ENCODE measurements at places on chromosomes 1 and 21. TPM values are rescaled to one million over a fixed set of nuclear protein-coding genes. Genes with fewer than 3 reads are reported as not detected.

CR1L gene
- total RNA-seq, result 2.6 TPM

SLC16A4 gene
- 6.8 TPM for total RNA-seq

HES3 gene
- not detected for total RNA-seq

MROH9 gene
- 3.5 TPM for total RNA-seq

TACSTD2 gene
- total RNA-seq, result 55.5 TPM

MCOLN3 gene
- total RNA-seq, result 4.2 TPM

SPEN gene
- 82.3 TPM for total RNA-seq

LCA5L gene
- 6.5 TPM for total RNA-seq

S100A8 gene
- 556 TPM for total RNA-seq

PRRX1 gene
- total RNA-seq, result 37.5 TPM

- H3K36me3 ChIP-seq, result no peaks in the 10 kb centered on the region
- H3K4me3 ChIP-seq, result no peak overlapping the region
- no peaks in the 10 kb centered on the region for H3K27me3 ChIP-seq
- no peak for DNase-seq
These were observed 114.4 kb upstream of the GADD45A start for GRCh38 chr1:67570486-67571143.

DNA sequence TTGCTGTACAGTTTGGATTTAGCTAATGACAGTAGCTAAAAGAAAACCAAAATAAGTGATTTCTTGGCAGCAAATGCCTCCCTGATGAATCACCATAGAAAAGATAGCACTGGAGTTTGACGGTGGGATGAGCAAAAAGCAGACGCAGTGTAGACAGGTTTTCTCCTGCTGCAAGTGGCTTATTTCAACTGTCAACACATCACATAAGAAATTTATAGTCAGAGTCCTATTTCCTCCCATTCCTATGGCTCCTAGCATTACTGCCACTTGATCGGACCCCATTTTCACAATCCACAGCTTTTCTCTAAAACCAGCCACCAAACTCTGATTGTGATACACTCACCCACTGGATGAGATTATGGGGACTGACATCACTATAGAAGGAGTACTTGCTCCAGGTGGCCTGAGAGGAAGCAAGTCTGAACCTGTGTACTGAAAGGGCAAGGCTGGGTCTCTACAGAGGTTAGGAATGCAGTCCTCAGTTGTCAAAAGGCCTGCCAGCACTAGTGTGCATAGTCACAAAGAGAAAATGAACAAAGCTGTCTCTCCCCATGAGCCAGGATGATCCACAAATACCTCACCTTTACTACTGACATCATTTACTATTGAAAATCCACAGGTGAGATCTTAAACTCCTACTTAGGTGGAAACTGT lies 359.8 kb downstream of the LTN1 start:
- no peaks in the 10 kb centered on the region for H3K36me3 ChIP-seq
- H3K4me3 ChIP-seq, result no peak overlapping the region
- H3K27me3 ChIP-seq, result no peaks in the 10 kb centered on the region
- DNase-seq, result peak; percentile 11
- peak overlapping the region; percentile 46 for H3K27ac ChIP-seq

DNA sequence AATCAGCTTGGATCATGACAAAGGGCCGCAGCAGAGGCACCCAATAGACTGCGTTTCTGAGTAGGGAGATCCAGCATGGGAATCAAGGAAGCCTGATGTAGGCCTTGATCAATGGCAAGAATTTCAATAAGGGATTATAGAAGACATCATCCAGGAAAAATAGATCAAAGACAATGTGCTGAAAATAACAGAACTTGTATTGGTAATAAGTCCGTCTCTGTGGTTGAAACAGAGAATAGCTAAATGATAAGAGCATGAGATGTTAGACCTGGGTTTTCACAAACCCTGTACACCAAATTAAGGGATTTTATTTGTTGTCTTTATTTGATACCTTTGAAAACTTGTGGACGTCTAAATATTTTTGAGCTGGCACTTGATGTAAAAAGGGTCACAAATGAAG lies 228.0 kb upstream of the SGIP1 start:
- H3K27ac ChIP-seq, result no peak overlapping the region
- H3K36me3 ChIP-seq, result no peaks in the 10 kb centered on the region
- H3K4me1 ChIP-seq, result no peaks in the 10 kb centered on the region
- no peaks in the 10 kb centered on the region for H3K27me3 ChIP-seq
- no peak for DNase-seq
- no peak overlapping the region for H3K4me3 ChIP-seq

DNA sequence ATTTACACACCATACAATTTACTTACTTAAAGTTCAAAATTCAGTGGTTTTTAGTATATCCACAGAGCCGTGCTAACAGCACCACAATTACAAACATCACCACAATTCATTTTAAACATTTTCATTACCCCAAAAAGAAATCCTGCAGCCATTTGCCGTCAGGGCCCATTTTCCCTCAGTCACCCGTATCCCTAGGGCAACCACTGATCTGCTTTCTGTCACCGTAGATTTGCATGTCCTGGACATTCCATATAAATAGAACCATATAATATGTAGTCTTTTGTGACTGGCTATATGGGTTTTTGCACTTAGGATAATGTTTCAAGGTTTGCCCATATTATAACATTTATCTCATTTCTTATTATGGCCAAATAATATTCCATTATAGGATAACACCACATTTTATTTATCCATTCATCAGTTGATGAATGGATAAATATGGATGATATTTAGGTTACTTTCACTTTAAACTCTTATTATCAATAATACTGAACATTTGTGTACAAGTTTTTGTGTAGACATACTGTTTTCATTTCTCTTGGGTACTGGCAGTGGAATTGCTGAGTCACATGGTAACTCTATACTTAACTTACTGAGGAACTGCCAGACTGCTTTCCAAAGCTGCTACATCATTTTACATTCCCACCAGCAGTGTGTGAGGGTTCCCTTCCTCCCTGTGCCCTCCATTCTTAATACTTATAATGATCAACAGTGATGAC lies 68.9 kb downstream of the ST3GAL3 start:
- no peak overlapping the region for H3K27ac ChIP-seq
- no peaks in the 10 kb centered on the region for H3K36me3 ChIP-seq
- H3K4me3 ChIP-seq, result no peak overlapping the region
- DNase-seq, result no peak
- no peaks in the 10 kb centered on the region for H3K27me3 ChIP-seq

DNA sequence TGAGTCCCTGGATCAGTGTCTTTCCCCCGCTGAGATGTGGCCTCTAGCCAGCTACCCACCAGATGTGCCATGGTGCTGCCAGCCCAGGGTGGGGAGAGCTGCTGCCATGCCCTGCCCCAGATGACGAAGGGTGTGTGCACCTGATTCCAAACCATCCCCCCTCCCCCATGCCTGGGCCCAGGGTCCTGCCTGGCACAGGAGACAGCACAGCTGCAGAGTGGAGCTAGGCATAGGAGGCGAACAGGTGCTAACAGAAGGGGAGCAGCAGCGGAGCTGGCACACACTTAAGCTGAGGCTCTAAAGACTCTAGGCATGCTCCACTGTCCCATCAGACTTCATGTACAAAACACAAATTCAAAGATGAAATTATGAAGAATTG lies 9.0 kb upstream of the LDLRAP1 start:
- DNase-seq, result no peak
- H3K36me3 ChIP-seq, result no peaks in the 10 kb centered on the region

DNA sequence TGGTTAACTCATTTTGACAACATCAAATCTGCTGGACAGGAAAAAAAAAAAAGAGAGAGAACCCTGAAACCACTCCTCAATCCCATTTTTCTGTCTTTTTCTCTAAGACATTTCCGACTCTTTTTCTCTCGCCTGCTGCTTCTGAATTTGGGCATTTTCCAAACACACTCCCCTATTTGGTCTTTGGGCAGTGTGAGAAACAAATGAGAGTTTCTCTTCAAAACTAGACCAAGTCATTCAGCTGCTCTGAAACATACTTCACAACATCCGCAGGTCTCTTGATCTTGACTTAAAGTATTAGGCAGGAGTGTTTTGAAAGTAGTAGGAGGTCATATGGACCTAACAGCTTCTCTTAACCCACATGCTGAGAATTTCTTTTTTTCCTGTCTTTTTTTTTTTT lies 364.8 kb upstream of the ESRRG start:
- no peaks in the 10 kb centered on the region for H3K27me3 ChIP-seq
- peak; percentile 78 for DNase-seq
- H3K4me1 ChIP-seq, result no peaks in the 10 kb centered on the region

- peaks cover 5% of the 10 kb centered on the region for H3K4me1 ChIP-seq
- H3K27me3 ChIP-seq, result no peaks in the 10 kb centered on the region
- no peak overlapping the region for H3K4me3 ChIP-seq
- no peaks in the 10 kb centered on the region for H3K36me3 ChIP-seq
- peak overlapping the region; percentile 65 for H3K27ac ChIP-seq
These were observed 123.1 kb downstream of the AKT3 start for GRCh38 chr1:243726806-243727502.

GRCh38 chr1:205062319-205062718 lies 19.3 kb downstream of the CNTN2 start:
- no peaks in the 10 kb centered on the region for H3K36me3 ChIP-seq
- no peaks in the 10 kb centered on the region for H3K4me1 ChIP-seq
- H3K4me3 ChIP-seq, result no peak overlapping the region
- no peak overlapping the region for H3K27ac ChIP-seq
- DNase-seq, result no peak

GRCh38 chr1:223515926-223516325 lies 122.7 kb downstream of the CCDC185 start:
- no peak for DNase-seq
- H3K36me3 ChIP-seq, result no peaks in the 10 kb centered on the region
- H3K4me3 ChIP-seq, result no peak overlapping the region
- H3K4me1 ChIP-seq, result no peaks in the 10 kb centered on the region
- no peak overlapping the region for H3K27ac ChIP-seq

DNA sequence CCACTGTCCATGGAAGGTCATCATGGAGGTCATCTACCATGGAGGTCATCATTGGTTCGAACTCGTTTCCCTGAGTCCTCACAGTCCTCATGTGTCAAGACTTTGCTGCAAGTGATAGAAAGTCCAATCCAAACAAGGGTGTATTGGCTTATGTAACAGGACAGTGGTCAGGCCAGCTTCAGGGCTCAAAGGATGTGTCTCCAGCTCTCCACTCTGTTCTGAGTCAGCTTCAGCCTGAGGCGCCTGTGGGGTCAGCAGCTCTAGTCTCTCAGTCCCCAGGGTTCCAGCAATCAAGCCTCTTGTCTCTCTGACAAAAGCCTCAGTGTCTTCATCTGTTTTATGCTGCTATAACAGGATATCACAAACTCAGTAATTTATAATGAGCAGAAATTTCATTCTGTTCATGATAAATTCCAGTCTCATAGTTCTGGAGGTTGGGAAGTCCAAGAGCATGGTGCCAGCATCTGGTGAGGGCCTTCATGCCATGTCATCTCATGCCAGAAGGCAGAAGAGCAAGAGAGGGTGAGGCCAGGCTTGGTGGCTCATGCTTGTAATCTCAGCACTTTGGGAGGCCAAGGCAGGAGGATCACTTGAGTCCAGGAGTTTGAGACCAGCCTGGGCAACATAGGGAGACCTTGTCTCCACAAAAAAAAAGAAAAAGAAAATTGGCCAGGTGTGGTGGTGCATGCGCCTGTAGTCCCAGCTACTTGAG lies 19.5 kb downstream of the A3GALT2 start:
- H3K36me3 ChIP-seq, result peaks cover 13% of the 10 kb centered on the region
- H3K27ac ChIP-seq, result peak overlapping the region; percentile 67
- H3K4me3 ChIP-seq, result no peak overlapping the region
- H3K27me3 ChIP-seq, result peaks cover 3% of the 10 kb centered on the region
- no peak for DNase-seq

DNA sequence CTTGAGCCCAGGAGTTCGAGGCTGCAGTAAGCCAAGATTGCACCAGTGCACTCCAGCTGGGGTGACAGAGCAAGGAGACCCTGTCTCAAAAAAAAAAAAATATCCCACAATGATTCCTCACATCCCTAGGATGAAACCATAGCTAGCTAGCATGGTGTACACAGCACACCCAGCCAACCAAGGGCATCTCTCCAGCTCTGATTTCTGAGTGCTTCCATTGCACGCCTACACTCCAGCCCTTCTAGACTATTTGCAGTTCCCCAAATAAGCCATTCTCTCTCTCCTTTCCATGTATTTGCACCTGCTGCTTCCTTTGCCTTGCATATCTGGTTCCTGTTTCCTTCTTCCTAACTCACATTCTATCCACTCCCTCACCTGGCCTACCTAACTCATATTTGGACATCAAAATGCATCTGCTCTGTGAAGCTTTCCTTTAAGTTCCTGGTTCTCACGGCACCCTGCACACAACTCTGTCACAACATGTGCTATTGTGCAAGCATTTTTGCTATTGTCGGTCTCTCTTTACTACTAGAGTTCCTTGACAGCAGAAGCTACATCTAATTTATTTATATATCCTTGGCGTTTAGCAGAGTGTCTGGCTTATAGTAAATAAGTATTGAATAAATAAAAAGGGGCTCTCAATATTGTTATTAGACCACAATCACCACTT lies 2.4 kb upstream of the ELAPOR1 start:
- no peak overlapping the region for H3K27ac ChIP-seq
- no peaks in the 10 kb centered on the region for H3K27me3 ChIP-seq
- H3K4me3 ChIP-seq, result no peak overlapping the region
- no peaks in the 10 kb centered on the region for H3K36me3 ChIP-seq

DNA sequence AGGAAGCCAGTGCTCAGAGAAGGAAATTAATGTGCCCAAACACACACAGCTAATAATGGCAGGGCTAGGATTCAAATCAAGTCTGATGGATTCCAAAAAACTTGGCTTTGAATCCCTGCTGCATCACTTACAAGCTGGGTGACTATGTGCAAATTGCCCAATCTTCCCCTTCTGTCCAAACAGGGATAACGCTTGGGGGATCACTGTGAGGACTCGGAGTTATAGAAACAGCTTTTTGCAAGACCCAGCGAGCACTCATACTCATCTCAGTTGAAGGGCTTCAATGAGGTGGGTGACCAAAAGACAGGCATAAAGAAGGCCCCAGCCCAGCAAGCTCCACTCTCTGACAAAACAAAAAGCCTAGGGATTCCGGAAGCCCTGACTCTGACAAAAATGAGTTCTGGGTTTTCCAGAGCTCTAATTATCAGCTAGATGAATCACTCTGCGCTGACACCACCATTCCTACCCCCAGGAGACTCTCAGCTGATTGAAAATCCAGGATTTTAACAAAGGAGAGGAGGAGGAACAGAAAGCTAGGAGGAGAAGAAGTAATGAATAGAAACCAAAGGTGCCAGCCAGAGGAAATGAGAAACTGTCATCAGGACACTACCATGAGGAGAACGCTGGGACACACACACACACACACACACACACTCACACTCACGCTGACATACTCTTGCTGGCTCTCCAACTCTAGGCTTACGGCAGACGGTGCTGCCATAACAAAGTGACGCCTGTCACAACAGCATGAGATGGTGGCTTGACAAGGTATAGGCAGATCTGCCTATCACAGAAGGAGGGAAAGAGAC lies 1.6 kb upstream of the STK40 start:
- DNase-seq, result no peak
- peaks cover 5% of the 10 kb centered on the region for H3K4me1 ChIP-seq
- H3K27ac ChIP-seq, result peak overlapping the region; percentile 99
- H3K36me3 ChIP-seq, result peaks cover 6% of the 10 kb centered on the region
- H3K27me3 ChIP-seq, result no peaks in the 10 kb centered on the region

GRCh38 chr1:47875831-47876586 lies 121.2 kb downstream of the TRABD2B start:
- no peak overlapping the region for H3K4me3 ChIP-seq
- peak; percentile 72 for DNase-seq
- H3K27ac ChIP-seq, result no peak overlapping the region
- H3K27me3 ChIP-seq, result no peaks in the 10 kb centered on the region

- H3K27ac ChIP-seq, result no peak overlapping the region
- H3K36me3 ChIP-seq, result no peaks in the 10 kb centered on the region
- no peaks in the 10 kb centered on the region for H3K4me1 ChIP-seq
- no peak overlapping the region for H3K4me3 ChIP-seq
- DNase-seq, result no peak
These were observed 293.9 kb upstream of the PROX1 start for GRCh38 chr1:213693864-213694263.

All from lung (tissue), 17 donors.